HFF-Myc (cell line): ENCODE measurements at places on chromosomes 7 and 10.

GRCh38 chr10:25600651-25601050 lies 333.4 kb upstream of the MYO3A start:
- no peak for DNase-seq

GRCh38 chr7:155983176-155983815 lies 171.0 kb upstream of the SHH start:
- no peak for DNase-seq

DNA sequence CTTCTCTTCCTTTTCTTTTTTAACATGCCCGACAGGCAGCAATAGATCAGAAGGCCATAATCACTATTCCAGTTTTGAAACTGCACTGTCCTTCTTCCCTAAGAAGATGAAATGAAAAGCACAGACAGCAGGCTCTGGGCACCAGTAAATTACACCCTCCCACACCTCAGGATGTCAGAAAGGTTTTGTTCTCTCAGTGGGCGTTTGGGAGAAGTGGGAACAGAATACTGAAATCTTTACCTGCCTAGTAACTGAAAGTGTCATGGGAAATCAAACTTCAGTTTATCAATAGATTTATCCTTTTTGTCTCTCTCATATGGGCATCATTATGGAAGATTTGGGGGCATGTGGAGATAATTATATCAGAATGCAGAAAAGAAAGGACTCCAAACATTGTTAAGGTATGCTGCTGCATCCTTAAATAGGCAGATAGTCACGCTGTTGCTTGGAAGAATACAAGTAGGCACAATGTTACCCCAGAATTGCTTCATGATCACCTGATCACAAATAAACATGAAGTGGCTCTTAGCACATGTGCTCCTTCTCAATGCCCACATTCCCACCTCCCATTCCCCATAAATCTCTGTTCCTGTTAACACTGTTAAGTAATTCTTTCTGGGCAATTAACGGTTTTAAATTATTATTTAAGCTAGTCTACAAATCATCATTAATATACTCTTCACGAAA lies 113.3 kb downstream of the DOCK4 start:
- no peak for DNase-seq

- DNase-seq = no peak
Observed at GRCh38 chr7:132019703-132020102, 463.3 kb upstream of the PODXL start.

GRCh38 chr7:148540041-148540738 lies 50.4 kb upstream of the C7orf33 start:
- DNase-seq = no peak

GRCh38 chr10:22666287-22667092 lies 47.9 kb downstream of the PIP4K2A start:
- DNase-seq = no peak

DNA sequence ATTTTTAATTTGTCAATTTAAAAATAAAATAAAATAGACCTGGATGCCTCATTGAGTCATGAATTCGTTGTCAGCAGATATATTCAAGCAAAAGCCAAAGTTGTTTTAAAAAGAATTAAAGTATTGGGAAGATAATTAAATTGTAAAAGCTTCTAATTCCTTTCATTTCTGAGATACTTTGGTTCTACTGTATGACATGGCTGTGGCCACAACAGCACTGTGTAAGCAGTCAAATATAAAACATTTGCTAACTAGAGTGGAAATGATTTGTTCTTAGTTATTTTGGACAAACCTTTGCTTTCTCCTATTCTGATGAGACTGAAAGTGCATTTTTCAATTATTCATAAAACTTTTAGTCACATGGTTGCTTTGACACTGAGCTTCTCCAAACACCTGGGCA lies 143.6 kb upstream of the FAM13C start:
- no peak for DNase-seq

- peak; percentile 1 for DNase-seq
Observed at GRCh38 chr7:11540271-11540761, 291.7 kb downstream of the THSD7A start.

DNA sequence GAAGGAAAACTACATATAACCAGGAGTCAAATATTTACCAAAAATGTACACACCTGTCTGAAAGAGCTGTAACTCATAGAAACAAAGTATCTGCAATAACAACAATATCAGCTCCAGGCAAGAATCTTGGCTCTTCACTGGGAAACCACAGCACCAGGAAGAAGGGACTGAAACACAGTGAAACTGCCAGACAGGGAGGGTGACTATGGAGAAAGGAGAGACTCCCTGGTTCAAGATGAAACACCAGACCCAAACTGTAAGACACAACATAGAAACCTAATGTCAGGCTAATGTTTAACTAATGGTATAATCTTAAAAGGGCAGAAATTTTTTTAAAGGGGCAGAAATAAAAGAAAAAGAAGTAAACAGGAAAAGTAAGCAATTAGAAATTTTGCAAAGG lies 11.5 kb upstream of the TAS2R39 start:
- DNase-seq = no peak

GRCh38 chr10:125692196-125692595 lies 9.2 kb upstream of the TEX36 start:
- DNase-seq = no peak

GRCh38 chr7:104552102-104552501 lies 223.7 kb downstream of the LHFPL3 start:
- DNase-seq = peak; percentile 15

DNA sequence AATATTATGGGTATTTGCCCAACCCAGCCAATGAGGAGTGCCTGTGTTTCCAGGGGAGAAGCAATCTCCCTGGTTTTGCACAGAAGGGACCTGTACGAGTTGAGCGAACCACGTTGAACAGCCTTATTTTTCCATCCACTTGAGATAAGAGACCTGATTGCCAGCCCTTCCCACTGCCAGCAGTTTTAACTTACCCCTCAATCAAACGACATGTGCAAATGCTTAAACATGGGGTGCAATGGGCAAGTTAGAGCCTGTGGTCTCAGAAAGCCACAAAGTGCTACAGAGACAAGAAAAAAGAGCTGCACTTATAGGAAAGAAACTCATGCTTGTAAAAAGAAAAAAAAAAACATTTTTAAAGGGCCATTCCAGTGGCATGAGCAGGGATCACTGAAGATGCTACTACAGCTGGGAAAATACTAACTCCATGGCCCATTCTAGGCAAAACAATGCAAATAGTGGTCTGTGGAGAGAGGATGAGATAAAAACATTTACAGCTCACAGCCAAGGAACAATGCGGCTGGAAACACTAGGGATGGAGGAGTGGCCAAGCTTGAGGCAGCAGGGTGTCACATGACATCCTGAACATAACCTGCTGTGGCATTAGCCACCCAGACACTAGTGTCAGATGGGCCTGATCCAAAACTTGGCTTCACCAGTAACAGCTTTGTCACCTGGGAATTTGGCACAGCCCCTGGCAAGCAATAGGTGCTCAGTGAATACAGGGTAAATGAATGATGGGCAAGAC lies 162.8 kb downstream of the ELMO1 start:
- no peak for DNase-seq

GRCh38 chr10:131728286-131729228 lies 172.3 kb upstream of the PPP2R2D start:
- DNase-seq = no peak

DNA sequence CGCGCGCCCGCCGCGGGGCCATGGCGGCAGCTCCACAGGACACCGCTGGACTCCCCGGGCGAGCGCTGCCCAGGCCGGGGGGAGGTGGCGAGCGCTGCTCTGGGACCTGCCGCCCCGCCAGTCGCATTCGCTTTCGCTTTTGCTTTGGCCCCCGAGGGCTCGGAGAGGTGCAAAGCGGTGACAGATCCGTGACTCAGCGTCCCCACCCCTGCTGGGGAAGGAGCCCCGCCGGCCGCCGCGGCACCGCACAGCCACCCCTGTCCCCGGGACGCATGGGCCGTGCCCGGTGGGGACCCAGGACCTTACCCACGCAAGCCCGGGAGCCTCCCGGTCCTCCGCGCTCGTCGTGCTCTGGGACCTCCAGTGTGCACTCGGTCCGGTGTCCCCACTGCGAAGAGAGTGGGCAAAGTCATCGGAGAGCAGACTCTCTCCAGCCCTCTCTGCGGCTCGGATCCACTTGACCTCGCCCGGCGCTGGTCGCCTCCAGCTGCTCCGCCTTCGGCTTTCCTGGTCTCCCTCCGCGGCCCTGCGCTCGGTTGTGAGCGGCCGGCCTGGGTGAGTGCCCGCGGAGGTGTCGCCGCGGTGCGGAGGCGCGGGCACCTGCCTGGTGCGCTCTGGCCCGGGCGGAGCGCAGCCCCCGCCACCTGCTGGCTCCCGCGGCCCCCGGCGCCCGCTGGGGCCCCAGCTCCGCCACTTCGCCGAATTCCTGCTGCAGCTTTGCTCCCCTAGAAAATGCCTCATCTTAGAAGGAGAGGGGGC lies at the start of gene IL15RA:
TSS of gene IL15RA (minus strand) at position 73 of the 759 bp plus-strand sequence. CDS start at position 22, 51 bp downstream.
- DNase-seq = no peak

- DNase-seq = no peak
Observed at GRCh38 chr10:131847241-131847783, 53.5 kb upstream of the PPP2R2D start.

DNA sequence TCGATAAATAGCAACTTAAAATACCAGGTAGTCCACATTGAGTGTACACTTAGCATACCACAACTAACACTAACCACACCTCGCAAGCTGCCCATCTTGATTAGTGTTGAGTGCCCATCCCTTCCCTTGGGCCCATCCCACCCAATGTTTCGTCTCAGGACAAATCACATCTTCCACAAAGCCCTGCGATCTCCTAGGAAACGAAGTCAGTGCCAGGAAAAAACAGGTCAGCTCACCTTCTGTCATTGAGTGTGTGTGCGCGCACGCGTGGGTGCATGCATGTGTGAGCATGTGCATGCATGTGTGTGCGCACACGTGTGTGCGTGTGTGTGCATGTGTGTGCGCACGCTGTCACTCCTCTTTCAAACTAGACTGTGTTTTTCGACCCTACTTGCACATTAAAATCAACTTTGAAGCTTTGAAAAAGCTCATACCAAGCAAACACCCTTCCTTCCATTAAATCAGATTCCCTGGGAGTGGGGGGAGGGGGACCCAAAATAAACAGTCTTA lies 48.8 kb upstream of the OPALIN start:
- DNase-seq = no peak

- no peak for DNase-seq
Observed at GRCh38 chr10:60806921-60807320, 28.6 kb downstream of the CDK1 start.

GRCh38 chr7:150938566-150938965 lies 39.6 kb downstream of the KCNH2 start:
- DNase-seq = no peak

DNA sequence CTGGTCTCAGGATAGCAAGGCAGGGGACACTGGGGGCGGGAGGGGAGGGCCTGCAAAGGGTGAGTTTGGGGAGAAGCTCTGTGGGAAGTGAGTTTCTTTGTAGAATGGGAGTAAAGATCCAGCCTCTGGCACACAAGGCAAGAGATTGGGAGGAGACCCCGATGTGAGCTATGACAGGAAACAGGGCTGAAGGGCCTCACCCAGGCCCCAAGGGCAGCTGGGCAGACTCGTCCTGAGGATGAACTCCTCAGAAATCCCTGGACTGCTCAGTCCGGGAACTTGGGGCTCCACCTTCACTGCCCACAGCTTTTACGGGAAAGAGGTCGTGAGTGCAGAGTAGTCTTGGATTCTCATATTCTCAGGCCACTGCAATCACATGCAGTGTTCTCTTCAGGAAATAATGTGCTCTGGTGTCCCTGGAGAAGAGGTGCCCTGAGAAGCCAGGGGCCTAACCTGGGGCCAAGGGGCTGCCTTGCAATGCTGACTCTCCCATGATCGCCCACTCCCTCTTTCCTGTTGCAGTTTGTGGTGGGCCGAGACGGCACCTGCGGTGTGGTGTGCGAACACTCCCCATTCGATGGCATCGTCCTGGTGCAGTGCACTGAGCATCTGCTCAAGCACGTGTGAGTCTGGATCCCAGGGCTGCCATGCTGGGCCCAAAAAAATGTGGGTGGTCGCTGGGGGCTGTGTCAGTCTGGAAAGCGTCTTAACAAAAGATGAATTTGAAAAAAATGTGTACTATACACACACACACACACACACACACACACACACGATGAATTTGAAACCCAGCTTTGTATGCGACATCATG lies 31.3 kb upstream of the C10orf53 start:
- no peak for DNase-seq

DNA sequence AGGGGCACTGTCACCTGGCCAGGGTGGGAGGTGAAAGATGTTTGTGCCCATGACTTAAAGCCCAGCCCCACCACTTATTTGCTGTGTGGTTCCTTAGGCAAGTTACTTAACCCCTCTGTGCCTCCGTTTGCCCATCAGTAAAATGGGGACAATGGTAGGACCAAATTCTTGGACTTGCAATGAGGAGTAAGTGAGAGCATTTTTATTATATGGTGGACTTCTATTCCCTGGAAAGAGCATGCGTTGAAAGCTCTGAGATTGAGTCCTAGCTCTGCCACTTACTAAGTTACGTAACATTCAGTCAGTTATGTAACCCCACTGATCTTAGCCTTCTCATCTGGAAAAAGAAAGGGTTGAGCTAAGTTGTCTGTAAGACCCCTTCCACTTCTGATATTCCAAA lies 18.8 kb downstream of the VSIR start:
- DNase-seq = no peak
